ENCODE measurements at places on chromosomes 4 and X. TPM values are rescaled to one million over a fixed set of nuclear protein-coding genes. Genes with fewer than 3 reads are reported as not detected.

Gene SRPX2
- not detected for total RNA-seq

Gene RNF175
- total RNA-seq, result not detected

Gene UCHL1
- total RNA-seq, result 102 TPM

Gene SLC6A8
- 0.29 TPM for total RNA-seq

GRCh38 chrX:107857837-107858236, 32.2 kb downstream of the MID2 start:
- DNase-seq, result no peak

- no peak for DNase-seq
These were observed 919.1 kb downstream of the ADGRL3 start for GRCh38 chr4:62119195-62119594.

DNA sequence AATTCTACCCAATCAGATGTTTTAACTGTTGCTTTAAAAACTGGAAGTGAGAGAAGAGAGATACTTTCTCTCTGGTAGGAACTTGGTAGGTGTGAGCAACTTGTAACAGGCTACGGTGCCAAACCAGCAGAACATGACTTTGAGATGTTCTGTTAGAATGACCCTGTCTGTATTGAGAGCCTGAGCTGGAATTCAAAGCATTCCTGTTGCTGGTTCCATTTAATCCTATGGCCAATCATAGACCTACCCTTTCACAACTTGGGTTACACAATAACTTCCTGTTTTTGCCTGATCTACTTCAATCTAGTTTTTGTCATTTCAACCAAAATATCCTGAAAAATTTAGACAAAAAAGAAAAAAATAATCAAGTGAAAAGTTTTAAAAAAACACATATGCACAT, 1.7 kb upstream of the PRRG1 start:
- DNase-seq, result no peak

DNA sequence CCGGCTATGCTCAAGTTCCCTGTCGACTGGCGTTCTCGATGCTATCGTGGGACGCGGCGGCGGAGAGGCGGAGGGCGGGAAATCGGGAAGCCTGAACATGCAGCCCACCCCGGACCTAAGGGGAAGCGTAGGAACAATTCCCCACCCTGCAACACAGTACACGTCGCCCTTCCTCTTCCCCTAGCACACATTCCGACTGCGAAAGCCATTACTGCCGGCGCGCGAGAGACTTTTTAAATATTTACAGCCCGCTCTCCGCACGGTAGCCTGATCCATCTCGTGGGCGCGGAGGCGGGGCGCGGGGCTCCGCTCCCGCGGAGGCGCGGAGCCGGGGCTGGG, 48.1 kb upstream of the BCOR start:
- no peak for DNase-seq

DNA sequence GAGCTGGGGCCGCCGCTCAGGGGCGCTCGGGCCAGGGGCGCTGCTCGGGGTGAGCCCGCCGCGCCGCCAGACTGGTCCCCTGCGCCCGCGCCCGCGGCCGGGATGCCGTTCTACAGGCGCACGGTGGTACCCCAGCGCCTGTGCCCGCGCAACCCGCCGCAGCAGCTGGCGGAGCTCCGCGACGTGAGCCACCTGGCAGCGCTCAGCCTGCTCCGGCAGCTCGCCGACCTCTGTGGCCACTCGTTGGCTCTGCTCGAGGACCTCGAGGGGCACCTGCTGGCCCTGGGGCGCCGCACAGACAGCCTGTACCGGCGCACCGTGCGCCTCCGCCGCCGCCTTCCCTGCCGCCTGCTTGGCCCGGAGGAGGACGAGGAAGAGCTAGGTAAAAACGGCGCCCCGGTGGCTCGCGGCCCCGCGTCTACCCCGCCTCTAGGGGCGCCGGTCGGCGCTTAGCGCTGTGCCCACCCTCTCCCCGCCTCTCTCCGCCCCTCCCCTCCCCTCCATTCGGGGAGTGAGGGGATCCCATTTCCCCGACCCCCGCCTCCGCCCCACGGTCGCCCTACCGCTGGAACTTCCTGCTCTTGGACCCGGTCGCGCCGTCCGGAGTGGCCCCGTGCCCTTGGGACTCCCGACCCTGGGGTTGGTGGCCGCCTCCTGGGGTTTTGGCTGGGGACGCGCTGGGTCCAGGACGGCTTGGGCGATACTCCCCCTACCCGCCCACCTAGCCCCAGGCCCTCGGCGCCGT, 513 bp downstream of the NHSL2 start:
- no peak for DNase-seq
